ENCODE measurements at places on chromosomes 2 and 18.

- DNase-seq: no peak
Observed at GRCh38 chr2:232959139-232959538, 53.9 kb downstream of the NGEF start.

DNA sequence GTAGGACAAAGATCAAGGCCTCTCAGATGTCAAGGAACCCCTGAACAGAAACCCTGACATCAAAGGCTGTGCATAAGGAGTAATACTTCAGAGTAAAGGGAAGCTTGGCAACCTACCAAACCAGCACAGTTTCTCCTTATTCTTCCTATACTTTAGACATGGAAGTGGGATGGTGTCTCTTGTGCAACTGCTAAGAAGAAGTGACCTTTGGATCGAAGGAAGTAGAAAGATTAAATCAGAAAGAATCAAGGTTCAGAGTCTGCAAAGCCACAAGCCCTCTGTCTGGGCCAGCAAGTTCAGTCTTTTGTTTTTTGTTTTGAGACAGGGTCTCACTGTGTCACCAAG, 66.2 kb upstream of the SLC39A10 start:
- DNase-seq: no peak

- DNase-seq: no peak
Observed at GRCh38 chr2:119808516-119809147, 48.9 kb downstream of the PTPN4 start.

GRCh38 chr2:7891312-7891711, 790.5 kb upstream of the ID2 start:
- no peak for DNase-seq

GRCh38 chr18:78625847-78626246, 353.8 kb upstream of the SALL3 start:
- DNase-seq: no peak

DNA sequence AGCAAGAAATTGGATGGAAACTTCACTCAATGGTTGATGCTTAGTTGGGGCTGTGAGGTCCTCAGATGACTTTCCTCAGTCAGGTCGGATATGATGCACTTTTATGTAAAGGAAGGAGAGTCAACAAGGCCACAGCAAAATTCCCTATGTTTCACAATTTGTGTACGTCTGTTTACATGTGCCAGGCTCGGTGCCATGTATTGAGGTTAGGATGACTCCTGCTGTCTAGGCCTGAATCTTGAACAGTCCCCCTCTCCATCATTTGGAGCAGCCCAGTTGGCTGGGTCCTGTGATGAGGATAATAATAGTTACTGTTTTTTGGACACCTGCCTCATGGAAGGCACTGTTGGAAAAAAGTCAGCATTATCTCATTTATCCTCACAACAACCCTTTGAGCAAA, 43.1 kb downstream of the VSNL1 start:
- no peak for DNase-seq

DNA sequence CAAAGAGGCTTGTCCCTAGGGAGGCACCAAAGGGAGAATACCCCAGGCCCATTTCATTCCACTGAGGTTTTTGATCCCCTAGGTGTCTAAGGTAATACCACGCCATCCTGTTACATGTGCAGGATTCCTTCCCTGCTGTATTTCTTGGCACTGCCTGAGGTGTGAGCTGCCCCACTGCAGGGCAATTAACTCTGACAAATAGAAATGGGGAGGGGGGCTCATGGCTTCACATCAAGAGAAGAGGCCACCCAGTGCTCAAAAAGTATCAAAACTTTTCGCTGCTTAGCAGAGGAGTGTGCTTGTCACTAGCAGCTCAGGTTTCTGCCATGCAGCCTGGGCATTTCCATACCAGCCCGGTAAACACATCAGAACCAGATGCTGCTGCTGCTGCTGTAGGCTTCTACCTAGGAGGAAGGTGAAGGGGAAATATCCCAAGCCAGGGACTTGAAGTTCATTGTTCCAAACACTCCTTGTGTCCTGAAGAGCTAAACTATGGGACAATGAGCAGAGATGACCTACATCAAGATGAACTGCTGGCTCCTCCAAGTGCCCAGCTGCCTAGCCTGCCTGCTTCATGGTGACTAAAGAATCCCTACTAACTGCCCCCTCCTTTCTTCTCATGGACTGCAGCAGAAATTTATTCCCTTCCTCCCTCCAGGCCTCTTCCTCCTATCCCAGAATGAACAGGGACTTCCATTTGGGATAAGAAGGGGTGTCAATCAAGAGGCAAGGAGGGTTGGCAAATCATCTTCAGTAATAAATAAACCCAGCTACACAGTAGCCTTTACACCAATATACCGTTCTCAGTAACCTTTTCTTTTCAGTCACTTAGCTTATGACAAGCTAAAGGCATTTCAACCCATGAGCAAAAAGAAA, 16.4 kb downstream of the POU3F3 start:
- no peak for DNase-seq
